D341Med (cell line): ENCODE measurements at places on chromosomes 13 and 19.

GRCh38 chr19:28428663-28429348, 784.1 kb downstream of the UQCRFS1 start:
- DNase-seq, result no peak

GRCh38 chr19:31613683-31614219, 264.5 kb upstream of the TSHZ3 start:
- DNase-seq, result no peak

- DNase-seq, result no peak
These were observed 16.3 kb upstream of the RNASEH2B start for GRCh38 chr13:50893211-50893852.

DNA sequence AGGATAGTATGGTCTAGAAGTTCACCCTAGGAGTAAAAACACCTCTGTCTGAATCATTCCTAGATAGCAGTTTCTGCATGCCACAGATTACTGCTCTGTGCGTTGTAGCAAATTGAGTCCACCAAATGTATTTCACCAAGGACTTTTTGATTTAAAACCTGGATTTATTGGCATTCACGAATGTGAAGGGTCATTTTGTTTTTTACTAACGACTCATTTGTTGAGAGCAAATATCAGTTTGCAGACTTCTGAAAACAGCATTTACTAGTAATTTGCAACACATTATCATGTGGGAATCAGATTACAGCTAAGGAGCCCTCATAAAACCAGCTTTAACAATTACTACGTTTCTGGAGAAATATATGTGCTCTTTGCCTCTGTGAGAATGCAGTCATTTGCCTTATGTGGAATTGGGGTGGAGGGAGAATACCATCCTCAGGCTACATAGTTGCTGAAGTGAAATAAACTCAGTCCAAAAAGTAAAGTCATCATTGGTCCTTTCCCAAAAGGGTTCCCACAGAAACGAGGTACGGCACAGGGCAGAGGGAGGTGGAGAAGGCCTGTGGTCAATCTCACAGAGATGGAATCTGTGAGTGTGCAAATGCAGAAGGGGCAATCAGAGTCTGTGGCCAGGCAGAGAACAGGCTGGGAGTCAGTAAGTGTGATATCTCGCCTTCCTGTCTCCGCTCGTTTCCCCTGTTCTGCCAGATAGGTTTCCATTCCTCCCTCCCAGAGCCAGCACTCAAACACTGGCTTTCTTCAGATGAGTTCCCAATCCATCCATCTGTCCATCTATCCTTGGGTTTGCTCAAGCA, 63.1 kb downstream of the DLEU7 start:
- DNase-seq, result no peak

DNA sequence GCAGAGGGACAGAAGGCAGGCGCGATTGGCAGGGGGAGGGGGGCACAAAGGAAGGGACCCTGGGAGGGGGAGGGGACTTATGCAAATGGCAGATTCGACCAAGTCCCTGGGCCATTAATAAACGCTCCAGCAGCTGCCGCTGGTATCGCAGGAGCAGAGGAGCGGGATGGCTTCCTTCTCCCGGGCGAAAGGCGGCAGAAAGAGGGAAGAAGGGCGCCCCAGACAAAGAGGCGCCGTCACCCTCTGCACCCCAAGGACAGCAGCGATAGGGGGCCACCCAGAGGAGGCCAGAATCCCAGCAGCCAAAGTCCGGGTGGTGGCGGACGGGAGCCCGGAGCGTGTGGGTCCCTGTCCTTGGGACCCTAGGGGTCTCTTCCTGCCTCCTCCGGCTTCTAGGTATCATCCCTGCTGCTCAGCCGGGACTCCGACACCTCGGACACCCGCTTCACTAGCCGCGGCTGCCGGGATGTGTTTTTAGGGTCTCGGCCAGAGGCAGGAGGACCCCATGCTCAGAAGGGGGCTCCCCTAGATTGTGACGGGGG, 1.9 kb downstream of the PTPRS start:
- peak; percentile 82 for DNase-seq

DNA sequence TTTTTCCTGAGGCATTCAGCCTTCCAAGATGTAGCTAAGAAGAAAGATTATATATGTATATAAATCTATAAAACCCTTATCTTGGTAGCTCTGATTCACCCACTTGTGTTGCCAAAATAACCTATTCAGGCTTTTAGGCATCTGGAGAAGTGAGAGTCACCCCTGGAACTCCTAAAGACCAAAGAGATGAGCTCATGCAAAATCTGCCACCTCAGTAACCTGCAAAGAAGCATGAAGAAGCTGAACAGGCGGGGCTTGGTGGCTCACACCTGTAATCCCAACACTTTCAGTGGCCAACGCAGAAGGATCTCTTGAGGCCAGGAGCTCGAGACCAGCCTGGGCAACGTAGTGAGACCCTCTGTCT, 393.7 kb downstream of the FOXO1 start:
- DNase-seq, result no peak

DNA sequence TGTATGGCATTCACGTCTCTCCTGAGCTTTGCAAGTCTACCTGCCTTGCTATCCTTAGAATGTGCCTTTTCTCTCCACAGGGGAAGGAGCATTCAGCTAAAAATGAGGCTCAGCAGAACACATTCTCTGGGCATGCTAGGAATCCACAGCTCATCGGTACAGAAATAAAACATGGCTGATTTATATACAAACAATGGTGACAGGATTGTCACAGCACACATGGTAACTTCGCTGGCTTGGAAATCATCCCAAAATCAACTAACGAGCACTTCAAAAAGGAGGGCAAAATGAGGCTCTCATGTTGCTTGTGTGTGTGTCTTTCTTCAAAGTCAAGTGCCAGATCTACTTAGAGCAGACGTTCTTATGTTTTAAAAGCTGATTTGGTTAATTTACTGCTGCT, 373.0 kb downstream of the FGF14 start:
- DNase-seq, result no peak

- no peak for DNase-seq
These were observed 34.1 kb downstream of the NOTCH3 start for GRCh38 chr19:15166700-15167099.

GRCh38 chr19:49335071-49335783, at the start of gene CD37:
CD37 (plus strand) TSS chr19:49335406; CDS start chr19:49335541, 135 bp downstream.
- no peak for DNase-seq

DNA sequence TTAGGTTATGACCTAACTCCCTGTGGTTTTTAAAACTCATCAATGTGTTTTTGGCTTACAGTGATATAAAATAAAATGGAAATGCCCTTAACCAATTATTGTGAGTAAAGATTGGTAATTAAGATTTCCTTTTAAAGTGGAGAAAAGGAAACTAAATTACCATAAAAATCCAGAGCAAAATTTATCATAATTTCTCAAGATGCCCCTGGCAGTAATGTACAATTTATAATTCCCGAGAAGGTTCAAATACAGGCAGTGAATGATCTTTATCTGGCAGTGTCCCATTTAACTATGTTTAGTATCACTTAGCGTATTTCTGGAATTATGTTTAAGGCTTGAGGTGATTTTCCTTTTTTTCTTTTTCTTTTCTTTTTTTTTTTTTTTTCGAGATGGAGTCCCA, 61.5 kb downstream of the ESD start:
- DNase-seq, result no peak

- DNase-seq, result no peak
These were observed 479.1 kb downstream of the SUCLA2 start for GRCh38 chr13:47521890-47522487.

DNA sequence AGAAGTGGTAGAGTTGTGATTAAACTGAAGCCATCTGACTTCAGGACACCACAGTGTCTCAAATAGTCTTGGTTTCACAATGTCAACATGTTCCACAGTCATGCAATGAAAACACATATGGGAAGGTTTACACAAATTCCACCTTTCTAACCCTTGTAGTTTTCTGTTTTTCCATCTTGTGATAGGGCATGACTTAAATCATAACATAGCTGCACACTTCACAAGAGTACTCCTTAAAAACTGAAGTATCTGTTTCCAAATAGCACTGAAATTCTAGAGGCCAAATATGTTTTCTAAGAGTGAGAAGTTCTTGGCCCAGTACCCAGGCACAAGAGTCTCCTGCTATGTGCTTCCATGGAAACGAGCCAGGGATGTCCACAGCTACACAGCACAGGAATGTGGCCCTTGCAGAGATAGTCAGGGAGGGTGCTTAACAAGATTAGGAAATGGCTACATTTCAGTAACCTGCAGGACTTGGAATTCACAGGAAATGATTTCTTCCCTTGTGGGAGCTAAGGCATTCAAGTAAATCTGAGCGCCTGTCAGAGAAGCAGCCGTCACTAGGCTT, 269.1 kb downstream of the NDFIP2 start:
- no peak for DNase-seq

GRCh38 chr13:43116242-43116641, 92.9 kb downstream of the DNAJC15 start:
- DNase-seq, result no peak

DNA sequence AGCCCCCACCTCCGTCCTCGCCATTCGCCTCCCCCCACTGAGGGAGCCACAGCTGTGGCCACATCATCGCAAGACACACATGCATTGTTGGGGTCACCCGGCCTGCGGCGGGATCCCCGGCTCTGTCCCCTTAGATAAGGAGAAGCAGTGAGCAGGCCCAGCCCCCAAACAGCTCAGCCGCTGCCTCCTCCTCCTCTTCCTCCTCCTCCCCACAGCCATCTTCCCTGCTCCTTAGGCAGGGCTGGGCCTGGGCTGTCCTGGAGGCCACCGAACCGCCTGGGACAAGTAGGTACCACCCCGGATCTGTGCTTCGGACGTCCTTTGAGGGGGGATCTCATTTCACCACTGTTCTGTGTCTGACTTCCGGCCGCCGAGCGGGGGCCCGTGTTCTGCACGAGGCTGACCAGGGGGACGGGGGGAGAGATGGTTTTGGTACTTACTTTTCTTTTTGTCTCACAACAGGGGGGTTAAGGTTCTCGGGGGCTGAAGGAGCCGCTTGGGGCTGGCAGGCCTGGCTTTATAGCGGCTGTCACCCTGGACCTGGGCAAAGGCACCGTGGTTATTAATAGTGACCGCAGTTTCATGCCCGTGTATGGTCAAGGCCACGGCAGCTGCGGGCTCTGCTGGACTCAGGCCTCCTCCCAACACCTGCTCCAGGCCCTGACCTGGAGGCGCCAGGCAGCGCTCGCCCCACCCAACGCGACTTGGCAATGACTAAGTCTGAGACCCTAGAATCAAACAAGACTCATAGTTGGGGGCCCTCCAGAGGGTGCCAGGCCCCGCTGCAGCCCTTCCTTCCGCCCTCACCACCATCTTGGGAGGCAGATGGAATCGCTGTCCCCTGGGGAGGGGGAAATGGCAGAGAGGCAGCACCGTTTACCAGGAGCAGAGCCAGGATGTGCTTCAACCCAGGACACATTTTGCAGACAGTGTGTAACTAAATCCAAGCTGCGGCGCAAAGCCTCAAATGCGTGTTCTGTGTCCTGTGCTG, 18.3 kb downstream of the NMRK2 start:
- no peak for DNase-seq

GRCh38 chr13:96817336-96817941, 176.8 kb downstream of the OXGR1 start:
- DNase-seq, result no peak

- DNase-seq, result no peak
These were observed 478.1 kb upstream of the NBEA start for GRCh38 chr13:34464011-34464410.
